Stomach (tissue), 19 donors: ENCODE measurements at places on chromosomes 5 and 9.

- DNase-seq, result no peak
Measured at GRCh38 chr5:179421144-179421901, 76.1 kb upstream of the ADAMTS2 start.

- DNase-seq, result no peak
Measured at GRCh38 chr9:77597057-77597456, 51.1 kb downstream of the GNA14 start.

DNA sequence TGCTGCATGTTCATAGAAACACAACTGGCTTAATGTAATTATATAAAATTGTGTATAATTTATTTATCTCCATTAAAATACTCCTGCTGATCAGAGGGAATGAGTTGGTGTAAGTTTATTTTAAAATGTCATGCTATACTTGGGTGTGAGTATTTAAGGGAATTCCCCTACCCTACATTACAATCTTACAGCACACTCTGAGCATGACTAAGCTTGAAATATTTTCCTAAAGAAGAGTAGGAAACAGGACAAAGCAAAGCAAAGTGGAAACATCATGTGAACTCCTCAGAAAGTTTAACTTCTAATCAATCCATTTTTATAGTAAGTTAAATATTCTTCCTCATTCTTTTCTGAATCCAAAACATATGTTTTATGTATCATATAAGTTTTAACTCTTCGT is 1271.3 kb downstream of the EFNA5 start:
- no peak for DNase-seq

DNA sequence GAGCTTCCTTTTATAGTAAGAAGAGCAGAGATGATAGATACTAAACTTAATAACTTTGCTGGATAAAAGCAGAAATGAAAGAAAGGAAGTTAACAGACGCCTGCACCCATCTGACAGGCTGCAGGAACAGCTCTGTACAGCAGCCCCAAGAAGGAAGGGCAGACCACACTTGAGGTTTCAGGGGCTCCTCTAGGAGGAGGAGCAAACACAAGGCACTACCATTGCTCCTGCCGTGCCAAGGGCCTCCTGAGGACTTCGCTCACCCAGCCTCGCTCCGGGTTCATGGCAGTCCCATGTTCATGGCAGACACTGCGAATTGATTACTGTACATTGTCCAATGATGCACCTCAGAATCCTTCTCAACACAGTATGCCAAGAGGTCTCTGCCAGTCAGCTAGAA is 85.1 kb downstream of the AMBP start:
- no peak for DNase-seq

GRCh38 chr5:163565492-163565891 is 60.1 kb downstream of the MAT2B start:
- DNase-seq, result peak; percentile 42

DNA sequence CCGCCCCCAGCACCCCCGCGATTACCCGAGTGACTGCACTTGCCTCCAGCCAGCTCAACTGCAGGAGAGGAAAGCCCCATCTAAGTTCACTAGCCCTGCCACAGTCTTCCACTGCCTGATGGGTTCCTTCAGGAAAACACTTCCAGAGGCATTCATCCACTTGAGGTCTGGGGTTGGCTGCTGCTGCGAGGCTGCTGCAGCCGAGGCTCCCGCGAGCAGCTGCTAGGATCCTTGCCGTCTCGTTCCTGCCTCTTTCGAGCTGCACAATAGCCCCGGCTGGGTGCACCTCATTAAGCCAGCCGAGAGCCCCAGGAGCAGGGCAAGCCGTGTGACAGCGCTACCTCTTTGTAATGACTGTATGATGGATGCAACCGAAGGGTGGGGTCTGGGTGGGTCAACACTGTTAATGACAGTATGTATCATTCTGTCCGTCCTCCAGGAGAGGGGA is 24.2 kb upstream of the ELAVL2 start:
- DNase-seq, result peak; percentile 43

GRCh38 chr5:17069995-17070511 is 134.0 kb upstream of the MYO10 start:
- peak; percentile 70 for DNase-seq

DNA sequence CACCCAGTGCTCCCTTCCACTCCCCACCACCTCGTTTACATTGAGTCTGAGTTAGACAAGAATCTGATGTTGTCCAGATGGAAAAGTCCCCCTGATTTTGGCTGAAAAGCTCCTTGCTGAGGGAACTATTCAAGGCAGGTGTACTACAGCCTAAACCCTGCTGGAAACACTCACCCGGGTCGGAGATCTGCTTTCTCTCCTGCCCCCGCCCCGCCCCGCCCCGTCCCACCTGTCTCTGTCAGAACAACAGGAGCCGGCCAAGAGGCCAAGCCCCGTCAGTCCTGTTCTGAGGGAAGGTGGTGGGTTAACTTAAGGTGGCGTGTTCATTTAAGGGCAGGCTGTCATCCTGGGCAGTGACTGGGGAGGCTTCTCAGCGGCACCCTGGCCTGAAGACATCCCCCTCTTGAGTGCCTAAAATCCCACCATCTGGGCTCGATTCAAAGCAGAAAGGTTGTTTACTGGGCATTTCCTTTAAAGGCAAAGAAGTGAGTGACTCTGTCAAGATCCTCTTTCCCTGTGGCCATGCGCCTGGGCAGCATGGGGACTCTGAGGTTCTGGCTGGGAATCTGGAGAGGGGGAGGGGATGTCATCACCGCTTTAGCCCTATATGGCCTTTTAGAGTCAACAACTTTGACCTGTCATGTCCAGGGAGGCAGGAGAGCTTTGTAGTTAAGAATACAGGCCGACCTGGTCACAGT is 71.1 kb upstream of the NEURL1B start:
- DNase-seq, result no peak

- no peak for DNase-seq
Measured at GRCh38 chr9:34891386-34891785, 66.7 kb upstream of the PHF24 start.

GRCh38 chr9:34986540-34987047 is 3.0 kb upstream of the DNAJB5 start:
- no peak for DNase-seq

- no peak for DNase-seq
Measured at GRCh38 chr5:150461231-150461630, 11.7 kb upstream of the RPS14 start.

DNA sequence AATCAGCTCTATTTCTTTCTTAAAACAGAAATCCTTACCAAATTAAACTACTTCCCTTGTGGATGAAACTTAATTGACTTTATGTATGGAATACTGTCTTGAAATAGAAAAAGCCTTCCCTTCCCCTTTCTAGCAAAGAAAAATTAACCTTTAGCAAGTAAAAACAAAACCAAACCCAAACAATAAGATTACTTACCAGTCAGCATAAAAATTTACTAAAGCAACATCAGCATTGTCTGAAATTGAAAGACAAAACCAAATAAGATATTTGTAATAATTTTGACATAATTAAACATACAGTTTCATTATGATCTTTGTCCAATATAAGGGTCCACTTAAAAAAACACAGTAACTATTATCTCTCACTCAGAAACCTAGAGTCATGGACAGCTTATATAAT is 41.2 kb downstream of the ERP44 start:
- DNase-seq, result no peak

- peak; percentile 32 for DNase-seq
Measured at GRCh38 chr5:6448622-6449464, at the start of gene UBE2QL1. Gene UBE2QL1 (plus strand): TSS chr5:6448859. CDS start chr5:6448894, 35 bp downstream.

- no peak for DNase-seq
Measured at GRCh38 chr9:133779516-133780403, 41.6 kb upstream of the SARDH start.

GRCh38 chr9:107486674-107487520 is 2.7 kb downstream of the KLF4 start:
- peak; percentile 27 for DNase-seq

- no peak for DNase-seq
Measured at GRCh38 chr5:88674356-88675167, 208.4 kb downstream of the MEF2C start.

DNA sequence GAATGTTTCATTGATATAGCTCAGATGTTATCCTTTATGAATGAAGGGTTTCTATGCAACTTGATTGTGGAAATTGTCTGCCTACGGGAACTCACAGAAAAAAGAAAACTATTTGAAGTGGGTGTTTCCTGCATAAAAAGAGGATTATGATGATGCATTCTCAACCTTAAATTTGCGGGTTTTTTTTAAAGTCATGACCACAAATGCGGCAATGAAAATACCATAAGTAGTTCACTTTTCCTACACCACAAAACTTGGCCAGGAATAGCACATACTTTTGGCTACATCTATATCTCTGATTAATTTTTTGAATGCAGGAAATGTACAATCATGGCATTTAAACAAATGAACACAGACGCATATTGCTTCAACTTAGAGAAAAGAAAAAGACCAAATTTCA is 754.7 kb downstream of the DTWD2 start:
- no peak for DNase-seq

- DNase-seq, result no peak
Measured at GRCh38 chr9:128286440-128286839, 10.4 kb downstream of the SWI5 start.

DNA sequence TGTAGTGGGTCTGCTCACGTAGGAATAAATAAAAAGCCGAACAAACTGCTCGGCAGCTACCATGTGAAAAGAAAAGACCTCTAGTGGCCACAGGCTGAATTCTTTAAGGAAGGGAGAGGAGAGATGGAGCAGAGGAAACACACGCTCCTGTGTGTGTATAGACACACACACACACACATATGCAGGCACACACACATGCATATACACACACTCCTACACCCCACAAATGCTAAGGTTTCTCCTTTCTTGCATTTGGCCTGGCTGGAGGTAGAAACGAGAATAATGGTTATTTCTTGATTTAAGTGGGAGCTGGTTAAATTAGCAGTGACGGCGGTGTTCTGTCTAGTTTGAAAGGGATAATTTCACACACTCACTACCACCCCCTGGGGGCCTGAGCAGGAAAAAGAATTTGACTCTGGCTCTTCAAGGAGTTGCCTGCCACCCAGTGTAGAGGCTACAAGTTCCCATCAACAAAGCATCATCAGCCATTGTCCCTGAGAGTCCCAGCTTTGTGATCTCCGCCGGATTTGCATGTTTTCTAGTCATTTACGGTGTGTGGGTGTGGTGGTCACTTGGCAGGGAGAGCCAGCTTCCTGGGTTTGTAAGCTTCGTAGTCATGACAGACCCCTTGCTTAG is at the start of gene INSYN2B:
TSS of gene INSYN2B (minus strand) at position 78 of the 636 bp plus-strand sequence. CDS start 96,597 bp downstream, outside the sequence.
- peak; percentile 87 for DNase-seq

DNA sequence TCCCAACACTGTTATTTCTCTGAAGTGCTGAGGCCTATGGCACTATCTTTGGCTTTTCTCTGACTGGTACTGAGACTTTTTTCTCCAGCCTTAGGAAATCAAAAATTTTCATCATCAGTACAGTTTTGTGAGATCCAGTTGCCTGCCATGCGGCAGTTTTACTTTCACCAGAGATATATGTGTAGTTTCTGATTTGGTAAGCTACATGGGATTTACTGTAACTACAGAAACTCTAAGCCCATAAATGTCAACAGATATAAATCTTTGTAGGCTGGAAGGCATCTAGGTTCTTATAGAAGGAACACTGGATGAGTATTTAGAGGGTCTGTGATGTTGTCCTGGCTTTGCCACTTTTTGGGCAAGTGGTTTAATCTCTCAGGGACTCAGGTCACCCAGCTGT is 69.0 kb downstream of the DOCK2 start:
- DNase-seq, result no peak

DNA sequence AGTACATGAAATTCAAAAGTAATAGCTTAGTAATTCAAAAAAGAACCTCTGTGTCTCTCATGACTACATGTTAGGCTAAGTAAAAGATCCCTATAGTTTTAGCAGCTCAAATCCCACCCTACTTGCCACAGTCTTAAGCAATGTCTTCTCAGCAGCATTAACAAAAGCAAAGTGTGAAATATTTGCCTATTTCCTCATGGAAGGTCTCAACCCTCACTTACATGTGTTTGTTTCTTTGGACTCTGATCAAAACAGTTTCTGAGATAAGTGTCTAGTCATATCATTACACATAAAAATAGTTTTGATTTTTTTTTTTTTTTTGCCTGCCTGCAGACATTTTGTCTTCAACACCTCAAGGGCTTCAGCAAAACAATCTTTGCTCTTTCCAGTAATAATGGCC is 310.5 kb downstream of the CETN3 start:
- no peak for DNase-seq

DNA sequence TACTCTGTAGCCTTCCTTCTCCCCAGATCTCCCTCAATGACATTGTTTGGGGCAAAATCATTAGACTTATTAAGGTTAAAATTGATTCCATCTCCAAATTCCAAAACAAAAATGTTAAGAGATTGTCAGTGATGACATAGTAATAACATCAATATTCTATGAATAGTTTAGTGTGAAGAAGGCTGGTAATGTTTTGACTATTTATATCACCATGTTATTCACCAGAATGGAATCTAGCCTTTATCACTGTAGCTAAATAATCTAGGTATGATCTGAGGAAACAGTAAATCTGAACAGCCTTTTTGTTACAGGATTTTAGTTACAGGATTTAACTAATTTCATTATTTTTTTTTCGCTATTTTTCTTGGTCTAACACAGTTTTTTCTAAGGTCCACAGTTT is 929 bp upstream of the PLPP6 start:
- no peak for DNase-seq

GRCh38 chr9:101566904-101567724 is 27.7 kb downstream of the PPP3R2 start:
- peak; percentile 48 for DNase-seq

DNA sequence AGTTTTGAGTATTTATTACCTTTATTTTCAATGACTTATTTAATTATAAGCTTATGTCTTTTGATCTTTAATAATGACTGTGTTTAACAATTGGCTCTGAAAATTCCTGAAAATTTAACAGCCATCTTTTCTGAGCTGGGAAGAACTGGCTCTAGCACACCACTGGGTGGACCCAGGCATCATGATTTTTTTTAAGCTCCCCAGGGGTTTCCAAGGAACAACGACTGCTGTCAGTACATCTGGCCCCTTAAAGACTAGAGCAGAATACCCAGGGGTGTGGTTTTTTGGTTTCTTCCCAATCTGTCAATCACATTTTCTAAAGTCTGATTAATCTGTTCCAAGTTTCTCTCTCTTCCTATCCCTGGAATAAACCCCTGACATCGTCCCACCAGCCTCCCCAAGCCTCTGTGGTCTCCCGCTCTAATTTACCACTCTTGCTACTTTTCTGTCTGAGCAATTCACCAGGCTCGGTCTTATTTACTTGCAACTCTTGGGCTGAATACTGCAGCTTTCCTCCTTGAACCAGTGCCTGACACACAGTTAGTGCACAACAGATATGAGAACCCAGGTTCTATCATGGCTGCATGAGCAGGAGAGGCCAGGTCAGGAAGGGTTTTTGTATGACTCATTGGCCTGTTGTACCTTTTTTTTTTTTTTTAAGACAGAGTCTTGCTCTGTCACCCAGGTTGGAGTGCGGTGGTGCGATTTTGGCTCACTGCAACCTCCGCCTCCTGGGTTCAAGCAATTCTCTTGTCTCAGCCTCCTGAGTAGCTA is 321.9 kb downstream of the ZSWIM6 start:
- DNase-seq, result no peak

GRCh38 chr9:89234205-89235067 is 55.8 kb upstream of the SHC3 start:
- peak; percentile 49 for DNase-seq

GRCh38 chr5:98753507-98753906 is 20.0 kb upstream of the RGMB start:
- no peak for DNase-seq

- DNase-seq, result no peak
Measured at GRCh38 chr5:58025809-58026208, 434.1 kb downstream of the PLK2 start.
